ENCODE measurements at places on chromosomes 5 and 9. TPM values are rescaled to one million over a fixed set of nuclear protein-coding genes. Genes with fewer than 3 reads are reported as not detected.

Gene ENHO
- 1.8 TPM for total RNA-seq

Gene GNAQ
- 47.2 TPM for total RNA-seq

Gene PCDHGB1
- total RNA-seq: 2.7 TPM

Gene PLEKHG4B
- 5.4 TPM for total RNA-seq

Gene GRM6
- total RNA-seq: not detected

Gene ITGA2
- 11.8 TPM for total RNA-seq

Gene EIF4EBP3
- total RNA-seq: 18.0 TPM

Gene OR1L4
- not detected for total RNA-seq

Gene PCDHA12
- 6.9 TPM for total RNA-seq

Gene C5orf52
- total RNA-seq: not detected

Gene HAND1
- total RNA-seq: 0.16 TPM

Gene ANXA1
- total RNA-seq: 729 TPM

Gene HTR1A
- not detected for total RNA-seq

Gene IL17B
- 5.4 TPM for total RNA-seq

Gene FGD3
- total RNA-seq: 10.2 TPM

Gene SPINK7
- not detected for total RNA-seq

GRCh38 chr5:141384471-141385267 lies 2.1 kb downstream of the PCDHGA7 start:
- H3K36me3 ChIP-seq: no peaks in the 10 kb centered on the region
- H3K4me3 ChIP-seq: no peak overlapping the region
- H3K27ac ChIP-seq: no peak overlapping the region
- no peak for DNase-seq
- no peaks in the 10 kb centered on the region for H3K27me3 ChIP-seq

GRCh38 chr5:130963798-130964197 lies 201.3 kb downstream of the HINT1 start:
- H3K36me3 ChIP-seq: no peaks in the 10 kb centered on the region
- H3K27me3 ChIP-seq: no peaks in the 10 kb centered on the region
- no peak overlapping the region for H3K4me3 ChIP-seq
- no peaks in the 10 kb centered on the region for H3K4me1 ChIP-seq
- no peak overlapping the region for H3K27ac ChIP-seq

GRCh38 chr9:20649381-20649780 lies 27.1 kb upstream of the MLLT3 start:
- no peaks in the 10 kb centered on the region for H3K4me1 ChIP-seq
- no peak for DNase-seq
- no peaks in the 10 kb centered on the region for H3K27me3 ChIP-seq
- H3K27ac ChIP-seq: no peak overlapping the region
- no peak overlapping the region for H3K4me3 ChIP-seq
- no peaks in the 10 kb centered on the region for H3K36me3 ChIP-seq

GRCh38 chr9:107712390-107712789 lies 222.8 kb upstream of the KLF4 start:
- DNase-seq: no peak
- H3K27me3 ChIP-seq: no peaks in the 10 kb centered on the region
- H3K27ac ChIP-seq: no peak overlapping the region

GRCh38 chr5:108898707-108899106 lies 151.0 kb downstream of the FER start:
- no peaks in the 10 kb centered on the region for H3K27me3 ChIP-seq
- DNase-seq: no peak

DNA sequence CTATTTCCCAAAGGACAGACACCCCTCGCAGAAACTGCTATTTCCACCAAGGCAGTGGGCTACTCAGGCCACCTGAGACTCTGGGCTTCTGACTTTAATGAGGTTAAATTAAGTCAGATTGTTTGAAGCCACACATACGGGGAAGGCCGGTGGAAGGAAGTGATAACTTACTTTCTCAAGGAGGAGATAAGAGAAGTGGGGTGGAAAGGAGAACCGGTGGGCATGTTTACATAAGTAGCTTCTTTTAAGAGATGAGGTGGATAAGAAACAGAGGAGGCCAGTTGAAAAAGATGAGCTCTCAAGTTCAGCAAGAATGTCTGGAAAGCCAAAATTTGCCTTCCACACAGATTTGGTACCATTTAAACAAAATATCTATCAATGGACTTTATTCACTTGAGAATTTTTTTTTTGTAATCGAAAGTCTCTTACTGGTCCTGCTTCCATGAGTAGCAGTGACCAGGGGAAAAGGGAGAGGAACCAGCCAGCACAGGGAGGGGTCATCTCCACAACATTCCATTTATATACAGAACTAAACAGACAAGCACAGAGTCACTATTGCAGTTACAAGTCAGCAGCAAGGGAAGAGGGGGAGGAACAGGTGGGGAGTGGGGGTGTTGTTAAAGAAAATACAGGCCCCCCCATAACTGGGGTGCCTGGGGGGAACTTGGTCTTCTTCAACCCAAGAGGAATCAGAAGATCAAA lies 20.0 kb downstream of the CCDC125 start:
- no peak for DNase-seq
- H3K4me1 ChIP-seq: no peaks in the 10 kb centered on the region
- no peak overlapping the region for H3K4me3 ChIP-seq
- no peaks in the 10 kb centered on the region for H3K27me3 ChIP-seq
- no peak overlapping the region for H3K27ac ChIP-seq

- H3K4me1 ChIP-seq: peaks cover 11% of the 10 kb centered on the region
- DNase-seq: no peak
- H3K4me3 ChIP-seq: no peak overlapping the region
- H3K27me3 ChIP-seq: peaks cover 13% of the 10 kb centered on the region
These were observed 3.2 kb downstream of the NKD2 start for GRCh38 chr5:1011741-1012312.

- H3K27me3 ChIP-seq: no peaks in the 10 kb centered on the region
- H3K36me3 ChIP-seq: no peaks in the 10 kb centered on the region
- no peak for DNase-seq
- no peak overlapping the region for H3K27ac ChIP-seq
- no peak overlapping the region for H3K4me3 ChIP-seq
- H3K4me1 ChIP-seq: no peaks in the 10 kb centered on the region
These were observed 53.5 kb downstream of the NR6A1 start for GRCh38 chr9:124717597-124717996.

DNA sequence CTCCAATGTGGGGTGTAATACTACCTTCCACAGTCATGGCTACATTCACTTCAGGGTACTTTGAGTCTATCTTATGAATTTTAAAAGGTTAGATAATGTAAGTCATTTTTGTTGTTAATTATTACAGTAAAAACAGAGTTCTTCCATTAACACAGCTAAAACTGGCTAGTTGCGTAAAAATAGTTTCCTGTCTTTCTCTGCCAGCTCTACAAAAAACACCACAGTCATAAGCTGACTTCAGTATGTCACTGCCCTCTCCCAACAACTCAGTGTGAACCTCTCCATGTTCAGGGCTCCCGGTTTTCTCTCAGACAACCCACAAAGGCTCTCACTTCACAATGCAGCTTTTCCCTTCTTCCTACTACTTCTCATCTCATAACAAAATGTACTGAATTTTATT lies 84.8 kb upstream of the ITGA1 start:
- H3K27me3 ChIP-seq: no peaks in the 10 kb centered on the region
- no peak for DNase-seq
- H3K27ac ChIP-seq: no peak overlapping the region

- no peaks in the 10 kb centered on the region for H3K36me3 ChIP-seq
- no peaks in the 10 kb centered on the region for H3K27me3 ChIP-seq
- H3K4me1 ChIP-seq: no peaks in the 10 kb centered on the region
- no peak overlapping the region for H3K4me3 ChIP-seq
- H3K27ac ChIP-seq: peak overlapping the region; percentile 80
These were observed 92.4 kb downstream of the NFIB start for GRCh38 chr9:14221558-14221957.

GRCh38 chr5:1007221-1007680 lies 1.4 kb upstream of the NKD2 start:
- no peaks in the 10 kb centered on the region for H3K36me3 ChIP-seq
- no peak overlapping the region for H3K4me3 ChIP-seq
- peak; percentile 8 for DNase-seq
- peaks cover 5% of the 10 kb centered on the region for H3K4me1 ChIP-seq
- no peak overlapping the region for H3K27ac ChIP-seq

DNA sequence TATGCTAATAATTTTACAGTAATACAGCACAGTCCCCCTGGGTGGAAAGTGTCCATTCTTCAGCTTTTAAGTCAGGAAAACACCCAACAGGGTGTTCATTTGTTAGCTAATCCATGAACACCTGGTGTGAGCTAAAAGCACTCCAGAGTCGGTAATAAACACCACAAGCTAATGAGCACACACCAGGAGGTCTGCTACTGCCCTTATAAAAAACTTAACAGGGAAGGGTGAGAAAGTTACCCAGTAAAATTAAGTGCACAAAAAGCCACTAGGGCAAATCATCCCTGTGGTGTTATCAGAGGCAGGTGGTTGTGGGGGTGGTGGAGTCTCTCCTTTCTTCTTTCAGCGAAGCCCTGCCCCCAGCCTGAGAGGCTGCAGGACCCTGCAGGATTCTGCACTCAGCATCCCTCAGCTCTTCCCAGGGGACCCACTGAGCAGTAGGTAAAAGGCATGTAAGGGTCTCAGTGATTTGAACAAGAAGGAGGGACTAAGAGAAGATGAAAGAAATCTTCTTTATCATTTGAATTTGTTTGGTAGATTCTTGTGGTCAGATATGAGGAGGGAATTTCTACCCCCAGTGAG lies 14.4 kb downstream of the GDNF start:
- no peak for DNase-seq
- no peaks in the 10 kb centered on the region for H3K36me3 ChIP-seq
- H3K27ac ChIP-seq: no peak overlapping the region
- no peaks in the 10 kb centered on the region for H3K27me3 ChIP-seq

DNA sequence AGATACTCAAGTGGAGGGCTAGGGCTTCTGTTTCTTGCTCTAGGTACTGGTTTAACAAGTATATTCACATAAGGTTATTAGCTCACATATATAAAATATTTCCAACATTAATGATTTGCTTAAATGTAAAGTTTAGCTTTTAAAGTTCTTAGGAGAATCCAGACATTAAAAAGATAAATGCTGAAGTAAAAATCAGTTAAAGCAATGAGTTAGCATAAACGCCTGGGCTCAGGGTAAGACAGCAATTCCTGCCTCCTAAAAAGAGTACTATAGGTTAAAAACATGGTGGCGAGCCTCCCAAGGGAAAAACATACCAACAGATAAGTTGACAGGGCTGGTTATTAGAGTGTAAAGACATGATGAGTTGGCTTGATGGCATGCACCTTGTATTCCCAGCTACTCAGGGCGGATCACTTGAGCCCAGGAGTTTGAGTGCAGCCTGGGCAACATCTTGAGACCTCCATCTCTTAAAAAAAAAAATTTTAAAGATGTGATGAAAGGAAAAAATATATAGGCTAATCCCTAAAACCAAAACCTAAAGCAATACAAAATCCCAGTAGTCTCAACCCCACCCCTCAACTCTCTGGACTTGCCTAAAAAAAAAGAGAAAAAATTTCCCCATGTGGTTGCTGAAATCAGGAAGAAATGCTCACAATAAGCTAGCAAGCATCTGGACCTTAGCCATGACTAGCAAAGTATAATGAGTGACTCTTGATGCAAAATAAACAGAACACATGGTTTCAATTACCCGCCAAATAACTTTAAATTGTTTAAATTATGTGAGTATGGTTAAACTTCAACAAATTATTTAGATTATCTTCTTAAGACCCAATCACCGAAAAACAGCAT lies 3.6 kb downstream of the GOLPH3 start:
- no peaks in the 10 kb centered on the region for H3K4me1 ChIP-seq
- H3K36me3 ChIP-seq: no peaks in the 10 kb centered on the region
- H3K27ac ChIP-seq: peak overlapping the region; percentile 42
- no peak overlapping the region for H3K4me3 ChIP-seq
- DNase-seq: no peak

GRCh38 chr5:102819634-102820033 lies 64.5 kb downstream of the PAM start:
- H3K4me1 ChIP-seq: no peaks in the 10 kb centered on the region
- no peak for DNase-seq
- H3K36me3 ChIP-seq: no peaks in the 10 kb centered on the region
- no peak overlapping the region for H3K27ac ChIP-seq
- H3K4me3 ChIP-seq: no peak overlapping the region

DNA sequence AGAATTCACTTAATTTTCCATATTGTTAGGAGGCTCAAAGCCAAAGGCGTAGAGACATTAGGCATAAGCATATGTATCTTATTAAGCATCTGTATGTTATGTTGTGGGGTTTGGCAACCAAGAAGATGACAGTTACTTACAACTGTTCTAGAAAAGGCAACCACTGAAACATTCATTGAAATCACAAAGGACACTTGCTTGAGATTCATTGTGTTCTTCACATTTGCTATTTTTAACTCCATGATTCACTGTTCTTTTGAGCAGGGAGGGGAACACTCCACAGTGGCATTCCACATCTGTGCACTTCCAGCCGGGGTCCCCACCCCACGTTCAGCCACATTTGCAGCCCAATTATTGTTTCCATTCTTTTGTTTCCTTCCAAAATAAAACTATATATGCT lies 107.1 kb downstream of the PALM2AKAP2 start:
- H3K27ac ChIP-seq: no peak overlapping the region
- H3K27me3 ChIP-seq: no peaks in the 10 kb centered on the region
- no peaks in the 10 kb centered on the region for H3K36me3 ChIP-seq
- H3K4me3 ChIP-seq: no peak overlapping the region
- H3K4me1 ChIP-seq: no peaks in the 10 kb centered on the region
- DNase-seq: no peak

DNA sequence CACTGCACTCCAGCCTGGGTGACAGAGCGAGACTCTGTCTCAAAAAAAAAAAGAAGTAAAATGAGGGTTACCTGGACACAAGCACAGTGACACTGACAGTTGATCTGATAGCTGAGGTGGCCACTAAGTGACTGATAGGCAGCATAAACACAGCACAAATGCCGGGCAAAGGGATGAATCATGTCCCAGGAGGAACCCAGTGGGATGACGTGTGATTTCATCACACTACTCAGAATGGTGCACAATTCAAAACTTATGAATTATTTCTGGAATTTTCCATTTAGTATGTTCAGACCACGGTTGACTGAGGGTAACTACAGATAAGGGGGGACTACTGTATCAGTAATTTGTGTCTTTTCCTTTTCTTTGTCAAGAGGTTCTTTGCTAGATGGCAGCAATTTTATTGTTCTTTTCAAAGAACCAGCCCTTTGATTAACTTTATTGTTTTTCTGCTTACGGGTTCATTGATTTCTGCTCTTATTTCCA lies 34.3 kb upstream of the RNF130 start:
- H3K4me3 ChIP-seq: no peak overlapping the region
- H3K4me1 ChIP-seq: no peaks in the 10 kb centered on the region
- no peaks in the 10 kb centered on the region for H3K27me3 ChIP-seq
- no peak for DNase-seq

DNA sequence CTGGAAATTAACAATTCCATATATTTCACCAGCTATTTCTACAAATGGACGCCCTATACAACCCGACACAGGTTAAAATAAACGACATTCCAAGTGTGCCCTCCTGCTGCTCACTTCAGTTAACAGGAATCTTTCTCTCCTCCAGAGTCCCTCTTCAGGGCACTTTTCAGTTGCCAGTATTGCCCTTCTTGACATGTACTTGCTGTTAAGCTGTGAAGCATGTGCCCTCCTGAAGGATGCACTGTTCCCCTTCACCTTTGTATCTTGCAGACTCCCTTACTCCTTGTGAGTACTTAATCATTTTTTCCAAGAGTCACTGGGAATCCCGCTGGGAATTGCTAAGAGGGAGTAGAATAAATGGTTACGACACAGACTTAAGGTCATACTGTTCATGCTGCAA lies 364.1 kb downstream of the CTNND2 start:
- H3K4me1 ChIP-seq: no peaks in the 10 kb centered on the region
- H3K27me3 ChIP-seq: no peaks in the 10 kb centered on the region
- no peak overlapping the region for H3K4me3 ChIP-seq
- no peaks in the 10 kb centered on the region for H3K36me3 ChIP-seq

- H3K27me3 ChIP-seq: no peaks in the 10 kb centered on the region
- no peaks in the 10 kb centered on the region for H3K4me1 ChIP-seq
- H3K36me3 ChIP-seq: no peaks in the 10 kb centered on the region
- H3K4me3 ChIP-seq: no peak overlapping the region
These were observed 447.8 kb downstream of the PDE4D start for GRCh38 chr5:59445741-59446140.

All from breast epithelium (tissue), 4 donors.